ENCODE measurements at places on chromosomes 11 and 22. TPM values are rescaled to one million over a fixed set of nuclear protein-coding genes. Genes with fewer than 3 reads are reported as not detected.

DNA sequence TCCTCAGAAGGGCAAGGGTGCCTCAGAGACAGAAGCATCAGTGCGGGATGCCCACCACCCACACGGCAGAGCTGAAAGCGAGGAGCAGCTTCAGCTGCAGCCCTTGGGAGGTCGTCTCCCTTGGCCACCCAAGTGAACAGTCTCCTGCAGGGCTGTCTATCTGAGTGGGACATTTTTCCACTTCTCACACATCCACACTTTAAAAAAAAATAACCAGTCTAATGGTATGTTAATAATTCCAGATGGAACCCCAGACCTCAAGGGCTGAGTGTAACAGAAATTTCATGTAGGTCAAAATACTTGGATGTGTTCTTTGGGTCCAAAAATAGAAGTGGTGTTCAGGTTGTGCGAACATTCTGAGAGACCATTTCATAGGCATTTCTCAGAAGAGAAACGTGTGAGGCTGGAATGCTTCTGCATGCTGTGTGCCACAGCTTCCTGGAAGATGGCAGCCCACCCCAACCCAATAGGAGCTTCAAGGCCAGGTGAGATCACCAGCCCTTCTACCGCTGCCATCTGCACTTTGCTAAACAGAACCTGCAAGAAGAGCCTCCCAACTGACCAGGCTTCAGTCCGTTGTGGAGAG lies 623.2 kb downstream of the OPCML start:
- DNase-seq = no peak

APOA4 gene
- total RNA-seq = 15.0 TPM

ROBO4 gene
- total RNA-seq = 70.9 TPM

PITPNM1 gene
- total RNA-seq = 29.5 TPM

- no peak for DNase-seq
Observed at GRCh38 chr22:29735416-29735815, 15.6 kb downstream of the CABP7 start.

RNF215 gene
- total RNA-seq = 9.1 TPM

DNA sequence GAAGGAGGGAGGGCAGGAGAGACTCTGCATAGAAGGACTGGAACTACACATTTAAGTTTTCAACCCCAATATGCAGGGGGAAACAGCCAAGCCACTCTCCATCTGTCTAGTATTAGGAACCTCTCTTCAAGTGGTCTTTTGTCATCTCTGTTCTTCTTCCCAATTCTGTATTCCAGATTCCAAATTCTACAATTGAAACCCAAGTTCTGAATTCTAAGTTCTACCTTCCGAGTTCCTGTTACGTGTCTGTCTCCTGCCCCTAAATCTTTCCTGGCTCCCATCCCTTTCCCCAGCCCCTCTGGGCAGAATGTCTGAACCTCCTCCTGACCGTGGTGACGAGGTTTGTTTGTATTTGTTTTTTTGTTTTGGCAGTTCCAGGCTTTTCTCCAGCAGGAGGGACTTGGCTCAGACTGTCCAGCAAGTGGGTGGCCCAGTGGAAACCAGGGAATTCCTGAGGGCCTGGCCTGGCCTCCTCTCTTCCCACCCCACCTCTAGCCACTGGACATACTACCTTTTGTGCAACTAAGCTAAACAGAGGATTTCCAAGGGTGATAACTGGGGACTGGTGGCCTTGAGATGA lies 1.6 kb upstream of the THOC5 start:
- DNase-seq = no peak

DNA sequence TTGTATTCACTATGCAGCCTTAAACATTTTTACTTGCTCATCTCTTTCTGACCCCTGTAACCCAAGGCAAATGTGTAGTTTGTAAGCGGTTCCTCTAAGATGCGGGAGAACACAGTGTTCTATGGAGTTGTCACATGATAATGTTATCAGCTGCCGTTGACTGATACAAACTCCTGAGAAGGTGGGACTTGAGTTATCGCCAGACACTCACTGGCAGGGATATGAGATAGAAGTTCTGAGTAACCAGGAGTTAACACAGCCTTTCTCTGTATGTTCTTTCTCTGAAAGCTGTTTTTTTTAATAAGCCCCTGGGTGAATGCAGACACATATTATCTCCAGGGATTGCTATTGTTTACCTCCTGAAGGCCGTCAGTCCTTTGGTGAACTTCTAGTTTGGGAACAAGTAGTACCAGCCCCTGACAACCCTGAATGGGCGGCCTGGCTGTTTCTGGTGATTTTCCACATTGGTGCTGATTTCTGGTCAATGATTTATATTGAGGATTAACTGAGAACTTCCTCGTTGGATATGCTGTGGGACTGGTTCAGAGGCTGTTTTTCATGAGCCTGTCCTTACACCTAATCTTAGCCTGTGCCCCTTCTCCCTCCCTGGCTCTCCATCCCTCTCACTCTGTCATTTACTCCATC lies 155.3 kb upstream of the RASSF10 start:
- DNase-seq = no peak

- DNase-seq = no peak
Observed at GRCh38 chr11:119512369-119512768, 89.4 kb upstream of the THY1 start.

DNA sequence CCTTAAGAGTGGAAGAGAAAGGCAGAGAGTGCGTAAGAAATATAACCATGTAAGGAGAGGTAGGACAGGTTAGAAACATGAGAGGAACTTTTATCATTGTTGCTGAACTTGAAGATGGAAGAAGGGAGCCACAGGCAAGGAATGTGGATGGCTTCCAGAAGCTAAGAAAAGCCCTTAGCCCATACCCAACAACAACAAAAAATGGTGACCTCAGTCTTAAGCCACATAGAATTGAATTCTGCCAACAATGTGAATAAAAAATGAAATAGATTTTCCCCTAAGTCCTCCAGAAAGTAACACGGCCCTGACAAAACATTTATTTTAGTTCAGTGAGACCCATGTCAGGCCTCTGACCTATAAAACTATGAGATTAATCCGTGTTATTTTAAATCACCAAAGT lies 767.3 kb downstream of the FAM181B start:
- no peak for DNase-seq

- DNase-seq = peak; percentile 90
Observed at GRCh38 chr11:47565340-47566148, at the start of gene PTPMT1. Gene PTPMT1, plus strand, starts transcription at chr11:47565599. Its CDS starts 24 bp downstream, at chr11:47565623.

KRTAP5-6 gene
- total RNA-seq = not detected

SLC22A12 gene
- 0.29 TPM for total RNA-seq

JAML gene
- 7.9 TPM for total RNA-seq

C11orf86 gene
- 0.64 TPM for total RNA-seq

DNA sequence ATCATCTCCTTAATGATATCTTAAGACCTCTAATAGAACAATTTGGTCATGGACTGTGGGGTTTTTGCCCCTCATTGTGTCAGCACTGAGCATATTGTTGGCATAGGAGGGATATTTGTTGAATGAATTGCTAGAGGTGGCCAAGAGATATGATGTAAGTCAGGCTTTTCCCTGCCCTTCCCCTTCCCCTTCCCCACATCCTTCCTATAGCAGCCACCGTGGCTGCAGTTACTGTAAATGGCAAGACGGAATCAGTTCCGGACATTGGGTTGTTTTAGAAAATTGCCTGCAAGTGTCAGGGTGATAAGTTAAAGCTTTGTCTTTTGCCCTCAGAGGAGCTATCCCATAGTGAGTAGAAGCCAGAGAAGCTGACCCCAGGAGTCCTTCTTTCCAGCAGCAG lies 23.0 kb downstream of the LIMK2 start:
- DNase-seq = no peak

DNA sequence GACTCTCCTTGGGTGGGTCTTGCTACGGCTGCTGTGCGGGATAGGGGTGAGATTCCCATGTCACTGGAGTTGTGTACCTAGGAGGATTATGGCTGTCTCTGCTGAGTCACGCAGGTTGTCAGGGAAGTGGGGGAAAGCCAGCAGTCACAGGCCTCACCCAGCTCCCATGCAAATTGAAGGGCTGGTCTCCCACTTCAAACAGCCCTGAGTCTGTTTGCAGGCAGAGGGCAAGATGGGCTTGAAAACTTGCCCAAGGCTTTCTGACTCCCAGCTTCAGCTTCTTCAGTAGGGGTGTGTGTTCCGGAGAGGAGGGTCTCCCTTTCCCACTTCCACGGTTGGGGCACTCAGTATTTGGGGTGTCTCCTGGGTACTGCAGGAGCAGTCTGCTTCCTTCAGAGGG lies 10.9 kb upstream of the SC5D start:
- DNase-seq = no peak

DNA sequence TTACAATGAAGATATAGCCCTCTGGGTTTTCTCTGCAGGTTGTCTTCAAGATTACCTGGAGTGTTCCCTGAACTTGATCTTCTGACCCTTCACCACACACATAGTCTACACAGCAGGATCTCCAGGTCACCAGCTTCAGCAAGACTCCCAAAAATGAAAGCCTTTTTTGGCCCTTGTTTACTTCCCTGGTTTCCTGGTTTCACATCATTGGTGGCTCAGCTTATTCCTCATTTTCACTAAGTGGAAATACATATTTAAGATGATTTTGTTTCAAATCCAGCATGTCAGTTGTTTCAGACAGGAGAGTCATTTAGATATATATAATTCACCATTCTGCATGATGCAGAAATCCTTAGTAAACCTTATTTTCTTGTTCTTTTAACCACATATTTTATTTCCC lies 41.6 kb upstream of the MPEG1 start:
- DNase-seq = no peak

GRCh38 chr22:41334215-41334614 lies 32.9 kb downstream of the ZC3H7B start:
- no peak for DNase-seq

DDI1 gene
- total RNA-seq = not detected

DNA sequence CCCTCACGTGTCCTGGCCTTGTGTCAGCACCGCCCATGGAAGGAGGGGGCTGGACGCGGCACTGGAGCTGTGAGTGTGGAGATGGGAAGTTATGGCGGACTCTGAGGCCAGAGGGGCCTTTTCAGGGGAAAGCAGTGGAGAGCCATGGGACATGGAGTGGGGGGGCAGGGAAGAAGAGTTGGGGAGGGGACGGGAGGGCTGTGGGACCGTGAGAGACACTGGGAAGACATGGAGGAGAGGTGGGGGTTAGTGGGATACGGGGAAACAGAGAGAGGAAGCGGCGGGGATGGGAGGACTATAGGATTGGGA lies 58.2 kb downstream of the FBXO7 start:
- DNase-seq = no peak

RFPL1 gene
- total RNA-seq = not detected

PAK1 gene
- total RNA-seq = 27.4 TPM

DNA sequence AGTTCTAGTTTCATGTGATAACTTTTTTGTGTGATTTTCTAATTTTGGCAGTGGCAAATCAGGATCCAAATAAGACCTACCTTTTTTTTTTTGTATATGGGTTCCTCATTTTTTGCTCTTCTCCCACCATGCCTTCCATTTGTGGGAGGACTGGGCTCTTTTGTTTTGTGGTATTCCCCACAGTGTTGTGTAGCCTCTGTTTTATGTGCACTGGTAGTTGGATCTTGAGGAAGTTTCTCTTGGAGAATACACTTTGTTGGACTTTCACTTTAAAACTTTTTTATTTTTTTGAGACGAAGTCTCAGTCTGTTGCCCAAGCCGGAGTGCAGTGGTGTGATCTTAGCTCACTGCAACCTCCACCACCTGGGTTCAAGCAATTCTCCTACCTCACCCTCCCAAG lies 39.7 kb downstream of the PPP6R3 start:
- no peak for DNase-seq

FGF4 gene
- not detected for total RNA-seq

- no peak for DNase-seq
Observed at GRCh38 chr11:22690871-22691270, 24.5 kb downstream of the GAS2 start.

- DNase-seq = no peak
Observed at GRCh38 chr11:117649296-117650055, 147.5 kb downstream of the DSCAML1 start.

- DNase-seq = no peak
Observed at GRCh38 chr11:67195971-67196456, 70.3 kb upstream of the GRK2 start.

DNA sequence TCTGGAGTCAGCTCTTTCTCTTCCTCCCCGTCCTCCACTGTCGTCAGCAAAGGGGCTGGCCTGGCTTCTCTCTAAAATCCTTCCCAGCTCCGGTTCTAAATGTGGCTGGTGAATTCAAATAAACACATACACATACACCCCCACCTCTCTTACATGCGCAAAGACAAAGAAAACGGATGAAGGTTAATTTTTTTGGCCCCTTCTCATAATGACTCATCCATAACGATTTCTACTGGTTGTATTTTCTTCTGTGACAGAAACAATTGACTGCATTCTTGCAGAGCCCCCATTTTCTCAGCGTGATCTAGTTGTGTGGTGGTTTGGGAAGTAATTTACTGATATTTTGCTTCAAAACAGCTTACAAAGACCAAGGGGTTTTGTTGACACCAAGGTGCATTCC lies 130.0 kb upstream of the NTM start:
- DNase-seq = no peak

DNA sequence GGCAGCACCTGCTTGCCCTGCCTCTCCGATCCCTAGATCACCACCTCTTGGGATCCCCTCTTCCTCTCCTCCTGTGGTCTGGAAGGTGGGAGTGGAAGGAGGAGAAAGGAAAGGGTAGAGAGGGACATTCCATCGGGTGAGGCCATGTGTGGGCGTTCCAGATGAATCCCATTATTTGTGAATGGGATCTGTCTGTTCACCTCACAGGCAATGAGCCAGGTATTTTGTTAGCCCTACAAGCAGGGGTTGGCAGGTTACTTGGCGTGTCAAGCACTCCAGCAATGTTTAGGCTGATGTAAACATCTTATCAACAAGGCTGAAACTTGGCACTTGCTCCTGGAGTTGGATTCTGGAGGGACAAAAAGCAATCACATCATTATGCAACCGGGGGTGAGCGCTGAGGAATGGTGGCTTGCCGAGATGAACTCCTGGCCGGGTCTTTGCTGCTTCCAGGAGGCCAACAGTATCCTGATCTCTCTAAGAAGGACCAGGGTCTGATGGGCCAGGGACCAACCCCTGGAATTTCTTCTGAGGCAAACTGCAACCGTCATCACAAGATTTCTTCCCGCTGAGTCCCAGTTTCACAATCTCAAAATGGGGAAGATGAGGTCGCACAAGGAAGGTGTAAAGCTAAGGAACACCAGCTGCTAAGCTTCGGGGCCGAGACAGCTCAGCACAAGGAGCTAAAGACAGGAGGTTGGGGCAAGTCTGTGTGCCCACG lies 7.8 kb downstream of the ADAMTS8 start:
- no peak for DNase-seq

DNA sequence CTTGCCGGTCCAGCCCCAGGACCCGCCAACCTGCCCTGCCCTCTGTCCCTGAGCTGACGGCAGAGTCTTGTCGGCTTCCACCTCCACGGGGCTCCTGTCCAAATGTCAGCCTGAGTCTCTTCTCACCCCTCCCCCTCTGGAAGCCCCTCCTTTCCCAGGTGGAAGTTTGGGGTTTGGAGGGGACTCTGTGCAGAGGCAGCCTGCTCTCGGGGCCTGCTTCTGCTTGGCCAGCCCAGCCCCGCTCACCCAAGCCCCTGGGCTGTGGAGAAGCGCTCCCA lies 31.0 kb downstream of the CTTN start:
- DNase-seq = no peak

DNA sequence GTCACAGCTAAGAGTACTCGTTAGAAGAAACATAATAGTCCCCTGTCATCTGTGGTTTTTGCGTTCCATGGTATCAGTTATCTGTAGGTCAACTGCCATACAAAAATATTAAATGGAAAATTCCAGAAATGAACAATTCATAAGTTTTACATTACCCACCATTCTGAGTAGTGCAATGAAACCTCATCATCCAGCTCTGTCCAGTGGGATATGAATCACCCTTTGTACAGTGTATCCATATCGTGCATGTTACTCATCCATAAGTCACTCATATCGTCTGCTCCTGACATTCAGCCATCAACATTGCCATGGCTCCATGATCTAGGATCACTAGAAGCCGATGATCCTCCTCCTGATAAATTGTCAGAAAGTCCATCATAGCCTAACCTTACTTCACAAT lies 174.9 kb upstream of the C11orf87 start:
- DNase-seq = no peak
